Fibroblast of pulmonary artery (primary cell): ENCODE measurements at places on chromosomes 4 and X.
A peak's percentile ranks its signal among the peaks of the same experiment; 100 is the strongest.

GRCh38 chr4:123744664-123745290 is 348.2 kb downstream of the SPRY1 start:
- DNase-seq = peak; percentile 96

DNA sequence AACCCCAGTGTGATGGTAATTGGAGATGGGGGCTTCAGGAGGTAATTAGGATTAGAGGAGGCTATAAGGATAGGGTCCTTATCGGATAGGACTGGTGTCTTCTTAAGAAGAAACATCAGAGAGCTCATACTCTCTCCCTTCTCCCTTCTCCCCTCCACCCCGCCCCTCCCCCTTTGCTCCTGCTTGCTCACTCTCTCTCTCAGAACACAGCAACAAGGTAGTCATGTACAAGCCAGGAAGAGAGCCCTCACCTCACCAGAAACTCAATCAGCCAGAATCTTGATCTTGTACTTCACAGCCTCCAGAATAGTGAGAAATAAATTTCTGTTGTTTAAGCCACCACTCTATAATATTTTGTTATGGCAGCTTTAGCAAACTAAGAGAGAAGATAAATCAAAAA is 4.5 kb downstream of the DDX60L start:
- DNase-seq = no peak

GRCh38 chrX:68631336-68631735 is 16.1 kb upstream of the STARD8 start:
- DNase-seq = no peak

GRCh38 chr4:31148990-31149389 is 428.8 kb downstream of the PCDH7 start:
- DNase-seq = no peak

- no peak for DNase-seq
These were observed 132.5 kb downstream of the AFF1 start for GRCh38 chr4:87067124-87067885.

DNA sequence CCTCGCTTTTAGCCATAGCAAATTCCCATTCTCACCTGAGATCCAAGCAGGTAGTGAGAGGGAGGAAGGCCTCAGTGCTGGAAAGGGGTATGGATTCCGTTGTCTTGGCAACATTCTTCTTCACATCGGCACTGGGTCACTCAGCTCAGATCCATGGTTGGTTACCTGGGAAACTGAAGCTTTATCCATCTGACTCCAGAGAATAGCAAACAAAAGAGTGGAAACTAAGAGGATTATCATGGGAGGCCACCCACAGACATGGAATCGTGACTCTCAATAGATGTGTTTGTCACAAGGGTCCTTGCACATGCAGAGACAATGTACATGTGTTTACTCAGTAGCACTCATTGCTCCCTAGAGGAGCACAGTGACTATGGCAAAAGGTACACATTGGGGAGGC is 81.0 kb downstream of the MAGED4 start:
- no peak for DNase-seq

DNA sequence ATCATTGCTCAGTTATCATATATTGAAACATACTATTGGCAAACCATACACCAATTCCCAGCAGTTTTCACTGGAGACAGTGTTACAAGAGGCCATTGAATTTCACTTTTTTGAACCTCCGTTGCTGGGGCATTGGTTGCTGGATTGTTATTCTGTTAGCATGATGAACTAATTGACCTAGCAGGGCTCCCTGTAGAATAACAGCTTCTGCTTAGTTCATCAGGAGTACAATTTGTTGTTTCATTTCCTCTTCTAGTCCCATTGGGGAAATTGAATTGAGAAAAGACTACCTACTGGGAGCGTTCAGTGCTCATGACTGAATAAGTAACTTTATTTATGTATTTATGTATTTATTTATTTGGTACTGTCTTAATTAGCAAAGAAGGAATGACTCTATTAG is 151.6 kb downstream of the SLIT2 start:
- DNase-seq = no peak

DNA sequence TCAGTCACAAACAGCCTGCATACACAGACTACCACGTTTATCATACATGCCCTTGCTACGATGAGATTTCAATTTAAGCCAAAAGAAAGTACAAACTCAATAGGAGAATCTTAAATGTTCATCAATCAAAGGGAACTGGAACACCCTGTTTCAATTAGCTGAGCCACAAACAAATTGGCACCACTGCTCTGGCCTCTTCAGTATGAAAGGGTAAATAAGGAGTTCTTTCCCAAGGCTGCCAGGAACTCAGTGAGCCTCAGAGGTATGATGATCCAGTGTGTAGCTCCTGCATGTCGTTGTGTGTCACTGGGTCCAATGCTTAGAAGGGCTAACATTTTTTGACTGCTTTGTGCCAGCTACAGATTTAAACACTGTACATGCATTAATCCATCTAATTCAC is 5.4 kb downstream of the RNF150 start:
- DNase-seq = no peak

GRCh38 chr4:99965674-99966350 is 15.7 kb upstream of the H2AZ1 start:
- DNase-seq = no peak
